ENCODE measurements at places on chromosomes 3 and 15.

DNA sequence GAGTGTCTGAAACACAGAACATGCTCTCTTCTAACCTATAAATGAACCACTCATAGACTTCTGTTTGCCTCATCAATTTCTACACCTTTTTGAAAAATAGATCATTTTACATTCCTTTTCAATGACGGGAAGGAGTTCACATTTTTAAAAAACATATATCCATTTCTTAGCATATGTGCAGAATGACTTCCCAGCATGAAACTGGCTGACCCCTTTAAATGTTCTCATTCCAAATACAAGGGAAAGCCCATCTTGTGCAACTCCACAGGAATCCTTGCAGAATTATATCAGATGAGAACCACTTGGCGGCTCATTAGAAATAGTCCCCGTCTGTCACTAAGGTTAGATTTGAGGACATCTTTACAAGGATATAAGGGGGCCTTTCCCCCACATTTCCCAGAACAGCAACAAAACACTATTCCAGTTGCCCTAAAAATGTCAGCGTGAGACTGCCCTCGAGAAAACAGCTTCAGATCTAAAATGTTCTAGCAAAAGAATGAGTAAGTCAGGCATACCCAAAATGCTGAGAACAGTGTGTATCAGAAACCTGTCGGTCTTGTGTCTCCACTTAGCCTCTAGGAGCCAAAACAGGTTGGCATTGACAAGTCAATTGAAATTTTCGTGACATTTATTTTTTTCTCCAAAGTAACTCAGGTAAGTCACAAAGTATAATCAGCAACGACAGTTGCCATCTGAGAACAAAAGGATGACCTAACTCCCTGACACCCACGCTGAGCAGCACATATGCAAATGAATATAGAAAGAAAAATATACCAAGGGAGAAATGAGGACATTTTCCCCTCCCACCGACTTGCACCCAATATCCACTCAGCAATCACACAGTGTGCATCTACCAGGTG lies 63.1 kb downstream of the FOXP1 start:
- DNase-seq = no peak

- DNase-seq = no peak
These were observed 79.4 kb upstream of the THBS1 start for GRCh38 chr15:39501366-39502081.

DNA sequence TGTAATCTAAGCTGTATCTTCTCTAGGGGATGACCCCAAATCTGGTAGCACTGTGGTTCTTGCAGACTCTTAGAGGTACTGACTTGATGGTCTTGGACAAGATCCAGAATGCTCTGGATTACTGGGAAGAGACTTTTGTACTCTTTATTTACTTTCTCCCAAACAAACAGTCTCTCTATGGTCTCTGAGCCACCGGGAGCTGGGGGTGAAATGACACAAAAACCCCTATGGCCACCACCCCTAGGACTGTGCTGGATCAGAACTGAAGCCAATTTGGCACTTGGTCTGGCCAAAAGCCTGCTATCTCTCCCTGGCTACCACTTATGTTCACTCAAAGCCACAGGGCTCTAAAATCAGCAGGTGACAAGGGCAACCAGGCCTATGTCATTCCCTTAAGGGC lies 50.2 kb upstream of the SI start:
- no peak for DNase-seq

GRCh38 chr3:17135696-17136095 lies 250.9 kb downstream of the PLCL2 start:
- DNase-seq = no peak

- DNase-seq = no peak
These were observed 73.0 kb upstream of the PROK2 start for GRCh38 chr3:71857956-71858355.

DNA sequence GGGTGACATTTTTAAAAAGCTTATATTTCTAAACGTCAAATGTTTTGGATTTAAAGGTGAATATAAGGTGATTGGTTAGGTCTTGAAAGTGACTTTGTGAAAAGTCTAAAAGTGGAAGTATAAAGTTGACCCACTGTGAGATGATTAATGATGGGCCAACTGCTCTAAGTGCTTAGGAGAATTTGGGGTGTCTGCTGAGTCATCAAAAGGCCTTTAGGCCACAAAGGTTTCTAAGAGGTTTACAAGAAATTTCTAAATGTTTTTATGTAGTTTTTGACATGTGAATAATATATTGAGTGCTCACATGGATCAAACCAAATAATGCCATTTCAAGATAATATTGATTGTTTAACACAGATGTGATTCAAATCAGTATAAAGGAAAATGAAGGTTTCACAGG lies 39.2 kb upstream of the SLC2A2 start:
- DNase-seq = no peak

DNA sequence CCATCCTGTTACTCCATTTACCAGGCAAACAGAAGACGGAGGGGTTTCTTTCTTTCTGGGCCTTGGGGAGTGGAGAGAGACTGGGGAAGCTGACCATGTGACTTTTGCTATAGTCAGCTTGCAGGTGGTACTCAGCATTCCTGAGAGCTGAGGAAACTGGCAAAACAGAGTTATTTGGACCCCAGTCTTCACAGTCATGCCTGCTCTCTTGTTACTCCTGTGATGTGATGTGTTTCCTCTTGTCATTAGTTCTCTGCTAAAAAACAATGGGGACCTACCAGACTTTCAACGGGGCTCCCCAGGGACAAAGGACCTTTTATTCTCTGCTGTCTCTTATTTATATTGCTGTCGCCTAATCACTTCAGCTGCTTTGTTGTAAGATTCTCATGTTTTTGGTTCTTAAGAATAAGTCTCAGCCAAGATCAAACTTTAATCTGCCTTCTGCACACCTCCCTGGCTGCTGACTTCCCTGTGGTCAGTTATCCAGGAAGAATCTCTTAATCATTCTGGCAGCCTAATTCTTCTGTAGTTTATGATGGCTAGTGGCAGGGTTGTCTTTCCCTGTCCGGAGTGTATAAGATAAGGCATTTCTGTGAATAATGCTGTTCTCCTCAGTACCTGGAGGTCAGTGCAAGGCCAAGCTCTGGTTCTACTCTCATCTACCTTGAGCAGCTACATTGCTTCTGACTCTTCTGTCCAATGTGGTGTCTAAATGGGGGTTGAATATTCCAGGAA lies 8.8 kb downstream of the STARD9 start:
- no peak for DNase-seq

- DNase-seq = no peak
These were observed 824.6 kb downstream of the TUSC7 start for GRCh38 chr3:117534138-117534537.

DNA sequence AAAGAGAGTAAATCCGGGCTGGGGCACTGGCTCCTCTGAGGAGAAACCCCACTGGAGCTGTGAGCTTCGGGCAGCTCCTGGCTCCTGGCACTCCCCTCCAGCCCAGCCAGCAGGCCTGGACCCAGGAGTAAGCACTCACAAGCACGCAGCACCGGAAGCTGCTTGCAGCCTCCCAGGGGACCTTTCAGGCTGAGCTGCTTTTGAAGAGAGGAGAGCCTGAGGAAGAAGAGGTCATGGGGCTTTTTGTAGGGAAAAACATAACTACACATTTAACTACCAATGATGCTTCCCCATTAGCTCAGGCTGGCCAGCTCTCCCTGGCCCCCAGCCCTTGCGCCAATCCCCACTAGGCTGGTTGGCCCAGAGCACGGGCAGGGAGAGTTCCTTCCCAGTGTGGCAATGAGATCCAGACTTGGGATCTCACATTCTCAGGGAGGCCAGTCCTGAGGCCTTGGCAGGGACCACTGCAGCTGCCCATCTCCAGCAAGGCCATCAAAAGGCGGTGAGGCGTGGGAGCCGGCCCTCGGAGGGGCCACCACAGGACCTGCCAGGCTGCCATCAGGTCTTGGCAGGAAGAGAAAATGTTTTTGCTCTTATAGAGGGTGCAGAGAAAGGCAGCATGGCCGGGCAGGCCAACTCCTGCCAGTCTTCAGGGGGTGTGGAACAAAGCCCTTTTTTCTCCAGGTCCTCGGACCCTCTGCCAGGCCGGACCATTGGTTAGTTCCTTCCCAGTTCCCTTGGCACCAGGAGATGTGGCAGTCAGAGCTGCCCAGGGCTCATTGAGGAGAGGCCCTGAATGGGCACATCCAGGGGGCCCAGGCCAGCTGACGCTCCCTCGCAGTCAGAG lies 41.5 kb upstream of the MFGE8 start:
- DNase-seq = no peak

GRCh38 chr3:178631950-178632349 lies 95.7 kb downstream of the KCNMB2 start:
- no peak for DNase-seq

DNA sequence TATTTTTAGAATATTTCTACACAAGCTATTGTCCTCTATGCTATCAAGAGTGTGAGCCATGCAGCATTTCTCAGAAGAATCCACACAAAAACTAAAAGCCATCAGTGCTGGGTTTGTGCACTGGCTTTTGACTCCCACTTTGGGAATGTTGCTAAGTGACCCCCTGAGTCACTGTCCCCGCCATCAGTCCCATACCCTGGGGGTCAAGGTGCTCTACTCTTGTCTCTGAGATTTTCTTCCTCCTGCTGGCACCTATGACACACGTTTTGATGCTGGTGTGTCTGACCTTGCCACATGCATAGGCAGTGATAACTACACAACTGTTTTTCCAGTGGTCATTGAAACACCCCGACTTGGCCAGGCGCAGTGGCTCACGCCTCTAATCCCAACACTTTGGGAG lies 19.8 kb downstream of the CMTM7 start:
- DNase-seq = no peak
